ENCODE measurements at places on chromosomes 2 and 18.

DNA sequence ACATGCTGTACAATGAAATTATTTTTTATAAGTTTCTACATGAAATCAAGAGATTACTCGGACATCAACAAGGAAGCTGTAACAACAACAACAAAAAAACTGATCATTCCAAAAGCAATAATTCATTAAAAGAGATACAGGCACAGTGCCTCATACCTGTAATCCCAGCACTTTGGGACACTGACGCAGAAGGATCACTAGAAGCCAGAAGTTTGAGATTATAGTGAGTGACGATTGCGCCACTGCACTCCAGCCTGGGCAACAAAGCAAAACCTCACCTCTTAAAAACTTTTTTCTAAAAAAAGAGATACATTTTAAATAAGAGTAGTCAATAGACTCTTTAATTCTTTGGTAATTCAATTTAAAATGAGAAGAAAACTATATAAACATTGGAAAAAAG lies 364.3 kb downstream of the TNS1 start:
- DNase-seq, result no peak

GRCh38 chr18:31965316-31965970 lies 22.5 kb upstream of the TRAPPC8 start:
- DNase-seq, result no peak

DNA sequence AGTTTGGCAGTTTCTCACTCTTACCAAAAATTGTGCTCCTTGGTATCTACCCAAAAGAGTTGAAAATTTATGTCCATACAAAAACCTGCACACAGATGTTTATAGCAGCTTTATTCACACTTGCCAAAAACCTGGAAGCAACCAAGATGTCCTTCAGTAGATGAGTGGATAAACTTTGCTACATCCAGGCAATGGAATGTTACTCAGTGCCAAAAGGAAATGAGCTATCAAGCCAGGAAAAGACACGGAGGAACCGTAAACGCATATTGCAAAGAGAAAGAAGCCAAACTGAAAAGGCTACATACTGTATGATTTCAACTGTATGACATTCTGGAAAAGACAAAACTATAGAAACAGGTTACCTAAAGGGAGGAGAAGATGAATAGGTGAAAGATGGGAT lies 36.1 kb downstream of the TMEM163 start:
- DNase-seq, result no peak

- no peak for DNase-seq
These were observed 62.5 kb downstream of the SLC4A3 start for GRCh38 chr2:219689676-219690628.

GRCh38 chr2:42755191-42755880 lies 8.6 kb downstream of the OXER1 start:
- DNase-seq, result peak; percentile 38

DNA sequence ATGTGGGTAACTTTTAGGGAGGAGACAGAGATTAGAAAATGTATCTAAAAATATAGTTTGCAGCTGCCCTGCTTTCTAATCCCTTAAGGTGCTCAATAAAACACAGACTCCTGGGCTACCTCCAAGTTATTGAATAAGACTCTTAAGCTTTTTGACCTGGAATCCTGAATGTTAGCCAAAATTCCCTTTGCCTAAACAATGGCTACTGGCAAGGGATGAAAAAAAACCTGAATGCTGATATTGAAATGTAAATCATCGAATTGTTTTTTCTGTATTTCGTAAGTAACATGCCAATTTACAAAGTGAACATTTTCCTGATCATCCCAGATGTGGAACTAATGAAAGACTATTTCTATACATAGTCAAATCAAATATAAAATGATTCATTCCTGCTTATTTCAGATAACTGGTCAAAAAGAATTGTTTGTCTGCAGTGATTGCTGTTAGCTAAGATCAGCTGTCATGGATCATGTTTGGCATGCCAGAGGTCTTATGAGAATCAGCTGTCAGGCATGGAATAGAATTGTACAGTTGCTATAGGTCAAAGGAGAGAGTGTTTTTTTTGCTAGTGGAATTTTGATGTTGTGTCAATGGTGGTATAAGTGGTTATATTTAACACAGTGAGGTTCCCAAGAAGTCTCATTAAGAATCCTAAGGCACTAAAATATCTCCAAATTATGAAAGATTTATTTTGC lies 363.6 kb upstream of the CWC22 start:
- DNase-seq, result no peak

DNA sequence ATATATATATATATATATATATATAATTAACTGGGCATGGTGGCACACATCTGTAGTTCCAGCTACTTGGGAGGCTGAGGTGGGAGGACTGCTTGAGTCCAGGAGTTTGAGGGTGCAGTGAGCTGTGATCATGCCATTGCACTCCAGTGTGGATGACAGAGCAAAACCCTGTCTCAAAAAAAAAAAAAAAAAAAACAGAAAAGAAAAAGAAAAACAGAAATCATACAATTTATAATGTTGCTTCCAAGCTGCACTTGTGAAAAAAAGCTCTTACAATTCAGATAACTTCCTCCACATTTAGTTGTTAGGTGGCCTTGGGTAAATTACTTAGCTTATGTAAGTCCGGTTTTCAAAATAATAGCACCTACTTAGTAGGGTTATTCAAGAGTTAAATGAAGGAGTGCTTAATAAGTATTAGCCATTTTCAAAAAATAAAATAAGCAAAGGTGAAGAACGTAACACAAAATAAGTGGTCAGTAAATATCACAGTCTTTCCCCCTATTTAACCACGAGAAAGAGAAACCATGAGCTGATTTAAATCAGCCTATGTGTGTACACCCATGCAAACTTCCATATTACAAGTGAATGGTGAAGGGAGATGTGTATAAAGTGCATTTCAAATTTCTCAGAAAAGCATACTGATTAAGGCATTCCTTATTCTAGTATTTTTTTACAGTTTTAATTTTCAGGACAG lies 2.3 kb downstream of the WIPF1 start:
- DNase-seq, result no peak

DNA sequence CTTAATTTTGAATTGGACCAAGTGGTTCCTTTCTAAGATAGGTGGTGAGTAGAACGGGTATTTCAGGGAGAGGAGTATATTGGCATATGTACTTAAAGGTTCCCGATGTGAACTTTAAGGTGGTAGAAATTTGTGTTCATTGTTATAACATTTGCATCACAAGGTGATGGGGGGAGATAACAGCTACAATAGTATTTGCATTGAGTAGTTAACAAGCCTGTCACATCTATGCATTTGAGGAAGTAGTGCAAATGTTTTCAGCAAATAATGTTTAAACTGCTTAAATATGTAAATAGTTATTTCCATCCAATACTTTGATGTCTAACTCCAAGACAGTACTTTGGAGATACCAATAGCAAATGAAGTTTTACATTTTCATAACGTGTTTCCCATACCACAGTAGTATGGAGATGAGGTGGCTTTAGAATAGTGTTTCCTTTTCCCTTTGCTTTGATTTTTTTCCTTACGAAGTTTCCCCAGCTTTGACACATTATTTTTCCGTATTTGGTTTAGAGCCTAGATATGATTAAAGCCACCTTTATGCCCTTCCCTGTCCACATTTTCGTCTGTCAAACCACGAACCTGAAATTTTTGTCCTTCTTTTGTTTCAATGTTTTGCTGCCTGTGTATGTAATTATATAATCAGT lies 46.6 kb downstream of the VAPA start:
- DNase-seq, result no peak

GRCh38 chr18:79644006-79644665 lies 35.5 kb upstream of the CTDP1 start:
- peak; percentile 15 for DNase-seq

DNA sequence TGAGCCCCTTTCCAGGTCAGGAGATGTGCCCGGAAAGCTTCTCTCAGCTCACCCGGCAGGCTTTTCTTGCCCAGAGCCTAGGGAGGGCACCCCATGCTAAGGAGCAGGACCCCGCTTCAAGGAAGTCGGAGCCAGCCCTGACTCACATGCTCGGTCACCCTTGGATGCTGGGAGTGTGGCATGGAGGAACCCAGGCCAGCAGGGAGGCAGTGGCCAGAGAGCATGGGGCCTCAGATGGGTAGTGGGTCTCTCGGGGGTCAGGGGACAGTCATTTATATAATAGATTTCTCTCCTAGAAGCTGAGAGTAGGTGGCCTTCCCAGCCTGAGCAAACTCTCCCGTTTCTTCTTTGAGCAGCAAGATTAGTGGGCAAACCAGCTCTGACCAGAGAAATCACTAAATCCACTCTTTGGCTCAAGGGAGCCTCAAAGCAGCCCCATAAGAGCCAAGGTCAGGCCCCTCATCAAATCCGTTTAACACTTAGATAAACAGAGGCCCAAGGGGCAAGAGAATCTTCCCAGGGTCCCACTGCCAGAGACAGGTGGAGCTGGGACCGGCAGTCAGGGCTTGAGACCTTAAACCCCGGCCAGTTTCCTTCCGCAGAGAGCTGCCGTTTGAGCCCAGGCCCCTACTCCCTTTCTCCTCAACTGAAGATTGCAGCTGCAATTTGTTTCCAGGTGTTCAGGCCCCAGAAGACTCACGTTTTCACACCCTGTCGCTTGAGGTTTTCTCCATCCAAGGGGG lies 113.1 kb downstream of the CYP26B1 start:
- no peak for DNase-seq

DNA sequence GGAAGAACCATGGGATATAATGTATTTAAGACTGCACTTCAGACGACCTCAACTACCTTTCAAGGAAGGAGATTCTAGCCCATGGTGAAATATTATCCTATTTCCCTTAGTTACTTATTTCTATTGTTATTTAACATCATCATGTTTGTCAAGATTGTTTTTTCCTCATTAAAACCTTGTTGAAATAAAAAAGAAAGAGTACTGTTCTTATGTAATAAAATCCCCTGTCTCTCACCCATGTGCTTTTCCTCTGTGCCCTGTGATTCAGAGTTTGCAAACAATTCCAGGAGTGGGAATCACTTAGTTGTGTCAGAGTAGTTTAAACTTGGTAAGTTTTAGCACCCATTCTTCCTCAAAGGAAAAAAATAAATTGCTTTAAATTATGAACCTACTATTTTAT lies 43.6 kb downstream of the ERBB4 start:
- DNase-seq, result no peak

DNA sequence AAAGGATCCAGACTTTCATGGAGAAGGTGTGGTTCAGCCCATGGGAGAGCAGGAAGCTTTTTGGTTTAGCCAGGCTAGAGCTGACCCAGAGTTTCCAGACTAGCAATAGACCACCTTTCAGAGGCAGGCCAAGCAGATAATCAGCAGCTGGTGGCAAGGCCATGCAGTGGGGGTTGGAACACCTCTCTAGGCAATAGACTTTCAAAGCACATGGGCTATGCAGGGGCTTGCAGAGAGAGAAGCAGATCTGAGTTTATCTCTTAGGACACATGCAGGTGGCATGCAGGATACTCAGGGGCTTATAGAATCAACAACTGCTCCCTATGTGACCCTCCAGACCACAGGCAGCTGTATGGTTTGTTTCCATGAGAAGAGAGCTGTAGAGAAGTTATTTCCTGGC lies 9.4 kb downstream of the XIRP2 start:
- no peak for DNase-seq

- peak; percentile 90 for DNase-seq
These were observed 102.4 kb downstream of the VAPA start for GRCh38 chr18:10015941-10016819.

- DNase-seq, result no peak
These were observed 147.0 kb upstream of the ID2 start for GRCh38 chr2:8534729-8535468.

GRCh38 chr2:52402128-52402527 lies 1365.5 kb upstream of the CHAC2 start:
- no peak for DNase-seq

DNA sequence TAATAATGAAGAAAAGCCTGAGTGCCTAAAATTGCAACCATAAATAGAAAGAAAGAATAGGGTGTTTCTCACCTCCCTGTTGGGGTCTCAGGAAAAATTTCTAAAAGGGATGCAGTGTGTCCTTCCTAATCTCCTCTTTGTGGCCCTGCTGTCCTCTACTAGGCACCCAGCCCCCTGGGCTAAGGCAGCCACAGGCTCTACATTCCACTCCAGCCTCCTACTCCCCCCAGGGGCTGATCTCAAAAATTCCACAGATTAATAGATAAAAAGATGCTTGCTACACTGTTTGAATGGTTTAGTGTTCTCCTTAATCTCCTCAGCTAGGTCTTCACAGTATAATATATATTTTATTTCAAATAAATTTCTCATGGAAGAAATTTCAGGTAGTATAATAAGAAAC lies 17.6 kb downstream of the SATB2 start:
- no peak for DNase-seq

GRCh38 chr18:9082711-9083510 lies 19.6 kb upstream of the NDUFV2 start:
- DNase-seq, result no peak

DNA sequence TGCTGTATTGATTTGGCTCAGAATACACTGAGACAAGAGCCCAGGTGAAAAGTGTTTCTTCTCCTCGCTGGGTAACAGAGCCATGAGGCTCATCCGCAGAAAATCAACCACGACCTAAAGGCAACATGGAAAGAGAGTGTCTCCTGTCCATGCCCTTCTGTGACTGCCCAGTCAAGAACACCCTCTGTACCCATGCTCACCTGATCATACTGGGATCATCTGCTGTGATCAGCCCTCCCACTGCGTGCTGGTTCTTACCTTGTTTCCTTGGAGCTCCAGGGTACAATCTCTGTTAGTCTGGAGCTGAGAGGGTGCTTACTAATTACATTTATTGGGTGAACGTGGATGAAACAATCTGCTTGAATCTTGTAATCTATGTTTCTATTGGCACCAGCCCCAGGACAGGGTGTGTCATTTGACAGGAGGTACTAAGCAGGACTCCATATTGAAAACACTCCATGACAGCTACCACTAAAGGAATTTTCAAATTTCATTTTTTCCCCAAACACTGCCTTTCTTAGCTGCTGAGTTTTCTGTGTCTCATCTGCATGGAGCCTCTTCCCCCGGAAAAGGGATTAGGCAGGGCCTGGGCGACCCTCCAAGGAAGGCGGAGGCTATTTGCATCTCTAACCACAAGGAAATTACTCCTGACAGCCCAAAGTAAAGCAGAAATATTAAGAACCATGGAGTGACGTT lies 39.7 kb upstream of the GRP start:
- peak; percentile 31 for DNase-seq

DNA sequence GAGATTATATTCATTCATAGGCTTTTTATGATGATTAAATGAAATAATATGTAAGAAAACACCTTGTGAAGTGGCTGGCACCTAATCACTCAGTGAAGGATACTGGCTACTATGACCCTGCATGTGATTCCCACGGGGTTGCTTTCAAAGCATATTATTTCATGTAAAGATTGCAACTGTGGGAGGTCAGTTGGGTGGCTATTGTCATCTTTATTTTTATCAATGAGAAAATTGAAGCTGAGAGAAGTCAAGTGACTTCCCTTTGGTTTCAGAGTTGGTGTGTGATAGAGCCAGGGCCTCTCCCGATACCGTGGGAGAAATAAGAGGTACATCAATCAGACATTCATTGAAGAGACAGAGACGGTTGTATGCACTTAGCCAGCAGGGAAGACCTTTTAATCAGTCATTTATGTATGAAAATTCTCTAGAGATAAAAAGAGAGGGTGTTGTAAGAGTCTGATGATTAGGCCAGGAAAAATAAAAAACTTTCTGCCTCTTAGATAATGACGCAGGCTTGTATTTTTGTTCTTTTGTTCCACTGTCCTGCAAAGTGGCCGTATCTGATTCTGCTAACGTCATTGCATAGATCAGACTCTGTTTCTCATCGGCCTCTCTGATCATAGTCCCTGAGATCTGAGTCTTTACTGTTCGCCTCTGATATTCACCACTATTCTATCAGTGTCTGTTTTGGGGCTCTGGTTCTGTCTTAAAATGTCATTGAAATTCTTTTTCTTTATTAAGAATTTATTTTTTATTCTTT lies 50.5 kb downstream of the QPCT start:
- DNase-seq, result no peak

Measured in HFF-Myc (cell line).